Vein endothelial cell (primary cell): ENCODE measurements at places on chromosomes 12 and 14. TPM values are rescaled to one million over a fixed set of nuclear protein-coding genes. Genes with fewer than 3 reads are reported as not detected.

Gene NOXRED1
- under 0.01 TPM in 1 of 2 replicates, not detected in the other for total RNA-seq

Gene PLEKHH1
- total RNA-seq, result 0.10 and 0.33 TPM in 2 replicates

Gene CLEC9A
- total RNA-seq, result not detected in 2 replicates

Gene COX8C
- total RNA-seq, result not detected in 2 replicates

Gene FGF6
- not detected in 2 replicates for total RNA-seq

Gene GRIP1
- under 0.01 and 0.10 TPM in 2 replicates for total RNA-seq

Gene TM7SF3
- 79.4 and 91.0 TPM in 2 replicates for total RNA-seq

Gene BCAT1
- total RNA-seq, result 217 and 236 TPM in 2 replicates

Gene DPF3
- 4.2 and 7.0 TPM in 2 replicates for total RNA-seq

Gene HVCN1
- total RNA-seq, result 1.6 and 2.9 TPM in 2 replicates

Gene TOMM20L
- total RNA-seq, result 0.65 TPM in 1 of 2 replicates, not detected in the other

Gene PDZRN4
- not detected in 2 replicates for total RNA-seq

Gene B4GALNT1
- not detected in 2 replicates for total RNA-seq

Gene RNASE13
- total RNA-seq, result not detected in 2 replicates

Gene CHPT1
- total RNA-seq, result 11.8 and 13.0 TPM in 2 replicates

Gene TUNAR
- not detected in 2 replicates for total RNA-seq
